ENCODE measurements at places on chromosomes 2 and 18.
A peak's percentile ranks its signal among the peaks of the same experiment; 100 is the strongest.

DNA sequence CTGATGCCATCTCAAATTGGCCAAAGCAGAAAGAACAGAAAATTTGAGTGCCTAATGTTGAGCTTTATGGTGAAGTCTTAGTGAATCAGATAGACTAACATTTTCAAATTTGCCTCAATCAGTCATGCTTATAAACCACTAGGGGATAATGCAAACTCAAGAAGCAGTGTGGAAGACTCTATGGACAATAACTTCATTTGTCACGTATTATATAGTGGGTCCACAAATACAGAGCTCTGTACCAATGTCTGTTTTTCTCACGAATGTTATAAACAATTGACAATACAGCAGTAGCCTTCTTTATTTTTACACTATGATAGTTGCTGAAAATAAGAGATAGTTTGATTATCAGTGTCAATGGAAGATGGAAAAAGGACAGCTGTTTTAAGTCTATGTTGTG, 190.8 kb upstream of the SLC8A1 start:
- DNase-seq: no peak

- no peak for DNase-seq
These were observed 2.2 kb downstream of the SIX3 start for GRCh38 chr2:44943693-44944101.

- DNase-seq: no peak
These were observed 55.3 kb downstream of the VWA3B start for GRCh38 chr2:98142106-98142791.

GRCh38 chr2:74919827-74920226, 38.6 kb upstream of the POLE4 start:
- DNase-seq: peak; percentile 65

DNA sequence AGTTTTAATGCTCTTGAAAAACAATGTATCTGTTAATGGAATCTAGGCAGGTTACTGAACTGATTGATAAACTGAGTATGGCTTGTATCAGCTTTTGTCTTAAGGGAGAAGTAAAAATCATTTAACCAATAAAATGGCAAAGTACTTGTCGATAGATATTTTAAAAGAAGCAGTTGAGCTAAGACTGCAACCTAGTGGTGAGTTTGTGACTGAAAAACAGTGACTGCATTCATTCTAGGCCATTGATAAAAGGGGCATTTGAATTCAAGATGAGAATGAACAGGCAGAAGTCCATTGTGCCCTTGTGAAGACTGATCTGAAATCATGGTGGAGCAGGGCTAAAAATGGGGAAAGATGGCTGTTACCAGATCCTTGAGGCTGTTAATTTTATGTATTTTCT, 59.4 kb upstream of the MSTN start:
- no peak for DNase-seq

All from activated T-cell treated with anti-CD3 and anti-CD28 coated beads, Interleukin-2, amount 50 U/mL, for 4 hours (primary cell).